T-helper 22 cell (primary cell): ENCODE measurements at places on chromosomes 1 and 21.

DNA sequence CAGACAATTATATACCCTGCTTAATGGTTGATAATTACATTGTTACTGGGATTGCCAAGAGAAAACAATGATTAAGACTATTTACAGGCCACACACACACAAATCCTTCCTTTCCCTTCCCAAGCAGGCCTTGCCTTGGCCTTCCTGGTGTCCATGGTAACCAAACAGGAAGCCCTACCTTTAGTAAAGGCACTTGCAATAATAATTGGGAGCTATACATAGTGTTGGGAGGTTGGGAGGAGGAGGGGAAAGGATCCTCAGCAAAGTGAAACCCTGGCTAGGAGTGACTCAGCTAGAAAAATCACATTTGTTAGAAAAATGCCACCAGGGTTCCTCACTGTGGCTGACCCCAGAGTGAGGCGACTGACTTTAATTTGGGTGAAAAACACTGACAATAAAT, 122.3 kb upstream of the ADAR start:
- no peak for DNase-seq

- no peak for DNase-seq
Measured at GRCh38 chr21:32974653-32975052, 51.1 kb upstream of the OLIG2 start.

GRCh38 chr1:44371206-44371605, 16.1 kb upstream of the ERI3 start:
- DNase-seq, result no peak

- DNase-seq, result no peak
Measured at GRCh38 chr21:35163411-35163810, 114.3 kb upstream of the RUNX1 start.

- no peak for DNase-seq
Measured at GRCh38 chr1:36843906-36844610, 190.3 kb downstream of the GRIK3 start.

GRCh38 chr1:64235910-64236309, 32.5 kb downstream of the UBE2U start:
- no peak for DNase-seq
